ENCODE measurements at places on chromosomes 3 and 15.
A peak's percentile ranks its signal among the peaks of the same experiment; 100 is the strongest.

- peak; percentile 59 for DNase-seq
Measured at GRCh38 chr3:15007681-15008141, 57.4 kb downstream of the MRPS25 start.

- peak; percentile 75 for DNase-seq
Measured at GRCh38 chr3:38003371-38003816, 12.8 kb downstream of the VILL start.

DNA sequence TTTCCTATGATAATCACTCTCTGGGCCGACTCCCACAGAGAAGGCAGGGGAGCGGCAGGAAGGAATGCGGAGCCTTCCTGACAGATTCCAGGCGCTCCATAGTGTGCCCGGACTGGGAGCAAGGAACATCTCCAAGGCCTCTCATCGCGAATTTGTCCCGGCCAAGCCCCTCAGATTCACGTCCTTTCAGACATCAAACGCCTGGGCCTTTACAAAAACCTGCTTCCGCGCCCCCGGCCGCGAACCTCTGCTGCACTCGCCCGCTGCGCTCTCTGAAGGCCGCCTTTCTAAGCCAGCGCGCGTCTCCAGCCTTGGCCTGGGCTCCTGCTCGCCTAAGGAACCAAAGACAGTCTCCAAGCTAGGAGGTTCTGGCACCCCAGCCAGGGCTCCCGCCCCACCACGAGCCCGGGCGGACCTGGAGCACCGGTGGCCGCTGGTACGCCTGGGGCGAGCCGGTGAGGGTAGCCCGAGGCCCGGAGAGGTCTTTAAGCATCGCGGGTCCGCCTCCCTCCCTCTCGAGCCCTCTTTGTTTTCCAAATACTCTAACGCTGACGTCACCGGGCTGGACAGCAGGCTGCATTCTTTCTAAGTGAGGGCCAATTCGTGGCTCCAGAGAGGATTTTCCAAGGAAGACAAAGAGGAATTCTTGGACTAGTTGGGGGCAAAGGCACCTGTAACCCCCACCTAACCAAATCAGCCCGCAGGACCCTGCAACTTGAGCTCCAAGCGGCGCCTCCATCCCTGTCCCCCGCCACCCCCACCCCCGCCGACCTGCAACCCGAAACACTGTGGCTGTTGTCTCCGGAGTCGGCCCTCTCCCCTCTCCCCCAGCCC, 759 bp downstream of the AMOTL2 start:
- peak; percentile 88 for DNase-seq

DNA sequence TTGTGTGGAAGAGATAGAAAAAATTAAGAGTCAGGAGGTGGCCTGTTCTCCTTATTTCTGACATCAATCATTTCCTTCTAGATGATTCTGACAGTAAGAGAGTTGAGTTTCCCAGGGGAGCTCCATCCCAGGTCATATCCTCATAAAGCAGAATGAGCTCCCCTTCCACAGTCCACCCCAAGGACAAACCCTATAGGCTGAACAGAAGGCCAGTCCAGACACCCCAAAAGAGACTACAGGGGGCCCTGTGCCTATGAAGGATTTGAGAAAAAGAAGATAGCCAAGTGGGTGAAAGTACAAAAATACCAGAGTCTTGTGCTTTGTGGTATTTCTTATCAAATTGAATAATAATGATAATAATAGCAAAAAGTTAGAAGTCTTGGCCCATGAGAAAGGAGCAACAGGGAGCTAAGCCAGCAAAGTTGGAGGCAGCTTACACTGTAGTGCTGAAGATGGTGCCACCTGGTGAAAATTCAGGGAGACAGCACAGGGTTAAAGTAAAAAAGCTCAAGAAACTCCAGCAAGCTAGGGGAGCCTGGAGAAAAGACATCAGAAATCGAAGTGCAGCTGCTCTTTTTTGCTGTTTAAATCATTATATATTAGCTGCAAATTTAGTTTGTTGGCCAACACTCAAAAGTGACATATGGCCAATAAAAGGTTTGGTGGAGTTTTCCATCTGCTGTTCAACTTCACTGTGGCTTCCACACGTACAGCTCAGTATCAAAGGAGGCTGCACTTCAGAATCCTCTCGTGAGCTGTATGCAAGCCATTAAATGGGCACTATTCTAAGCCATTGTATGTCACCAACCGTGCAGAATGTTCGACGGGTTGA, 35.8 kb upstream of the SLC24A5 start:
- DNase-seq: no peak

DNA sequence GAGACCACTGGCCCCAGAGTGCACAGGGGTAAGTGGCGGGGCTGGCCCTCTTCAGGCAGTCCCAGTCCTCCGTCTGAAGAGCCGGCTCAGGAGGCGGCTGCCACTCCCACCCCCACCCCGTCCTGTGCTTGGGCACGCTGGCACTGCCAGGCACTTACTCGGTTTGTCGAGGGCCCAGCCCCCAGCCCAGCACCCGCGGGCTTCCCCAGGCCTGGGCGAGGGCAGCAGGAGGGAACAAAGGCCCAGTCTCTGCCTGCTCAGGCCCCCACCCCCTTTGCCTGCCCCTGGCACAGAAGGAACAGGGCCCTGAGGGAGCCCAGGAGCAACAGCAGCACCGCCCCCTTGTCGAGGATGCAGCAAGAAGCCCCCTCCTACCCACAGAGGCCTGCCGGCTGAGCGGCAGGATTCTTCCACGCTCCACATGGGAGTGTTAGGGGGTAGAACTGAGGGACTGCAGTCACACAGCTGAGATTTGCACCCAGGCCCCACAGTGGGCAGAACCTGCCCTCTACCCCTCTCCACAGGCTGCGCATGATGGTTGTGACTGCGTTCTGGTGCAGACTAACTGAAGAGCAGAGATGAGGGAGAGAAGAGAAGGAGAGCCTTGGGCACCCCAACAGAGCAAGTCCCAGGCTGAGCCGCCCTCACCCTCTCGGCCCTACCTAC, 8.9 kb downstream of the DUSP7 start:
- DNase-seq: no peak

DNA sequence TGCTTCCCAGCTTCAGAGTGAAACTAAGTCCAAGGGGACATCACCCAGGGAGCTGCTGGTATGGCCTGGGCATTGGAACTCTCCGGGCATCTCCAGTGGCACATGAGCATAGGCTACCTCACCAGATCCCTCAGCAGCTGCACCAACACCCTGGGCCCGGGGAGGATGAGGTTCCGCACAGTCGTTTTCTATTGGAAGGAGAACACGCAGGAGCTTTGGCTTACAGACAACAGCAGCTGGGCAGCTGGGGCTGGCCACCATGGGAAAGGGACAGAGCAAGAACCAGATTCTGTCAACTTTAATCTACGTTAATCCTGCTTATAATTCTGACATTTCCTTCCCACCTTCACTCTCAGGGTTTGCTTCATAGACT, 65.5 kb downstream of the MYO1E start:
- no peak for DNase-seq

DNA sequence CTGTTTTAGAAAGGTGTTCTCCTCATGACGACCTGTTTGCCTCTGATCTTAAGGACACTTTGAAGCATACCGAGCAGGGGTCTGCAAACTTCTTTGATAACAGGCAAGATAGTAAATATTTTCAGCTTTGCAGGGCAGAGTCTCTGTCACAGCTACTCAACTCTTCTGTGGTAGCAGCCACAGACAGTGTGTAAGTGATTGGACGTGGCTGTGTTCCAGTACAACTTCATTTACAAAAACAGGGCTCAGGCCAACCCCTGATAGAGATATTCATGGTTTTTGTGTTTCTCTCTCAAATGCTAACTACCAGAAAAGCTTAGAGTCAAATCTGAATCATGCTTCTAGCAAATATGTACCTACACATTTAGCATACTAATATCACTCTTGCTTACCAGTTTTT, 51.5 kb downstream of the TGFBR2 start:
- DNase-seq: no peak

DNA sequence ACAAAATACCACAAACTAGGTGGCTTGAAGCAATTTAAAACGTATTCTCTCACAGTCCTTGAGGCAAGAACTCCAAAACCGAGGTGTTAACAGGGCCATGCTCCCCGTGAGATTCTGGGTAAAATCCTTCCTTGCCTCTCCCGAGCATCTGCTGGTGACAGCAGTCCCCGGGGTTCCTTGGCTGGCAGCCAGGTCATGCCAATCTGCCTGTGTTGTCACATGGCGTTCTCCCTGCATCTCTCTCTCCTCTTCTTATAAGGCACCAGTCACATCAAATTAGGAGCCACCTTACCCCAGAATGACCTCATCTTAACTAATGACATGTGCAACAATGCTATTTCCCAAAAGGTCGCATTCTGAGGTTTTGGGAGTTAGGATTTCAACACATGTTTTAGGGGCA, 26.3 kb upstream of the LRRN1 start:
- no peak for DNase-seq

DNA sequence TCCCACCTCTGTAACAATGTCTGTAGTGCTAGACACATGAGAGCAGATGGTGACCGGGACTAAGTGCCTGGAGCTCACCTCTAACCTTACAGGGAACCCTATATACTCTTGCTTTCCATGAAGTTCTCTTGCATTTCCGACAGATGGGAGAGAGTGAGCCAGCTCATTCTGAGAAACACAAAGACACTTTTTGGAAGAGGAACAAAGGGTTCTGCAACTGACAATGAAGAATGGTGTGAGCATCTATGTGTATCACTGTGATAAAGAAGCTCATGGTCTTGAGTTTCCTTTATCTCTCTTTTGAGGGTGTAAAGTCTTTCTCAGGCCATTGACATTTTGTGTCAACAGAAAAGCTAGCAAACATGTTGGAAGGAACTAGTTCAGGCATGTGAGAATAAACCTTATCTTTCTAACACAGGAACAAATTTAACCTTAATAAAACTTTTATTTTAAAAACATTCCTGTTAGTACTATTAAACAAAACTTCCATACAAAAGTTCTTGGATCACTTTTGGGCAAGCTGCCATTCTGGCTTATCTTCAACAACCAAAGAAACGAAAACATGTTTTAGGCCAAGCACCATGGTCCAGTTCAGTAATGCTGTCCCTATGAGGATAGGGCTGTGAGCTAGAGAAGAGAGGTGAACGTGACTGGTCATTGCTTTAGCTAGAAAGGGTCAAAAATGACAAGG, 142.7 kb downstream of the THRB start:
- peak; percentile 12 for DNase-seq

GRCh38 chr15:57134071-57134605, 215.7 kb downstream of the TCF12 start:
- no peak for DNase-seq

DNA sequence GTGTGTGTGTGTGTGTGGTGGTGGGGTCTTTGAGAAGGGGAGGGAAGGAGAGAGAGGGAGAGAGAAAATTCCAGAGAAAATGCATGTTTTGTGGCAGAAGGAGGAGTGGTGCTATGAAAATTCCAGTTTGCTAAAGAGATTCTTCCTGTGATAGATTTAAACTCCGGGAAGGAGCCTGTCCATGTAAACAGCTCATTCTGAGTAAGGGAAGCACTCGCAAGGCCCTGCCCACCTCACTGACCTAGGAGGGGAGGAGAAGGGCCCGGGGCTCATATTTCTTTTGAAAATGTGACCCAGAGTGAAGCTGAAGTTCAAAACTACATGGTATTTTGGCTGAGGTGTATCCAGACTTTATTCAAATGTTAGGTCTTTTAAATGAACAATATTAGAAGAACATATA, 41.3 kb downstream of the ADAMTSL3 start:
- no peak for DNase-seq

- DNase-seq: no peak
Measured at GRCh38 chr3:178690571-178690970, 154.3 kb downstream of the KCNMB2 start.

DNA sequence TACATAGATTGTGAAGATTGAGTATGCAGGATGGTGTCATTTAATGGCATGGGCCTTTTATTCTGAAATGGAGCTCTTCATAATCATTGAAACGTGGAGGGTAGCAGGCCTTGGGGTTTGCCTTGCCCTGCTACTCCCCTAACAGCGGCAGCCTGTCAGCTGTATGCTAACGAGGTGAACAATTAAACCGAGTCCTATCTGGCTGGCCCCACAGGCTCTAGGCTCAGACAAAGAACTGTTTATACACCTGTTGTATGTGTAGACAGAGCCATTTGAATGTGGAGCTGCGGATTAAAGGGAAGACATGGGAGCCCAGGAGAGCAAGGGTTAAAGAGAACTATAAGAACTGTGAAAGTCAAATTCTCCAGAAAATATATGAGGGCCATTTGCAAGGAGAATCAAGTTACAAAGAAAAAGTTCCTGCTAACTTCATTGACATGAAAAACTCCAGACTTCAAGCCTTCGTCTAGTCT, 116.7 kb upstream of the CGNL1 start:
- DNase-seq: no peak

DNA sequence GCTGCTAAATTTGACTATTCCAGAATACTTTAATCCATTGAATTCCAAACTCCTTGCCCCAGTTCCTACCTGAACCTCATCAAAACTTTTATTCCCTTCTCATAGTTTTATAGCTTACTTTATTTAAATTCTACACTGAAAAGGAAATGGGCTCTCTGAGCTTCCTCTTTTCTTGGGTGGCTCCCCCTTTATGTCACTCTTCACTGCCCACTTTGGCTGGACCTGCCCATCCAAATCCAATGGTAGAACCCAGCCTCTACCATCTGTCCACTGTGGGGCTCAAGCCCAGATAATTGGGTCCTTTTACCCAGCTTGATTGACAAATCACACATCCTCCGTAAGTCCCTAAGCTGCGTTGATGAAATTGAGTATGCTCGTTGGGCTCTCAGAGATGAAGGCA, 216.5 kb downstream of the BBX start:
- no peak for DNase-seq

GRCh38 chr15:19988094-19988660, 553.4 kb downstream of the GOLGA6L6 start:
- DNase-seq: no peak

DNA sequence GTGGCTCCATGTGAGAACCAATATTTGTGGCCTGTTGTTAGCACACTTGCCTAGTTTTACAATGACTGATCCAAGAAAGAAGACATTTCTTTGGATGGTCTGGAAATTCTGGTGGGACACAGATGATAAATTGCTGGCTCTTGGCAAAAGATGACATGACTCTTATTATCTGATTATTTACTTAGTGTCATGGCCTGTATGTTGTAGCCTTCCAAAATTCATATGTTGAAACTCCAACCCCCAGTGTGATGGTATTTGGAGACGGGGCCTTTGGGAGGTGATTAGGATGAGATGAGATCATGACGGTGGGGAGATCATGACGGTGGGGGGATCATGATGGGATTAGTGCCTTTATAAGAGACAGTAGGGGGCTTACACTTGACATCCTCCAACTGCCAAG, 30.0 kb upstream of the AKAP13 start:
- no peak for DNase-seq

DNA sequence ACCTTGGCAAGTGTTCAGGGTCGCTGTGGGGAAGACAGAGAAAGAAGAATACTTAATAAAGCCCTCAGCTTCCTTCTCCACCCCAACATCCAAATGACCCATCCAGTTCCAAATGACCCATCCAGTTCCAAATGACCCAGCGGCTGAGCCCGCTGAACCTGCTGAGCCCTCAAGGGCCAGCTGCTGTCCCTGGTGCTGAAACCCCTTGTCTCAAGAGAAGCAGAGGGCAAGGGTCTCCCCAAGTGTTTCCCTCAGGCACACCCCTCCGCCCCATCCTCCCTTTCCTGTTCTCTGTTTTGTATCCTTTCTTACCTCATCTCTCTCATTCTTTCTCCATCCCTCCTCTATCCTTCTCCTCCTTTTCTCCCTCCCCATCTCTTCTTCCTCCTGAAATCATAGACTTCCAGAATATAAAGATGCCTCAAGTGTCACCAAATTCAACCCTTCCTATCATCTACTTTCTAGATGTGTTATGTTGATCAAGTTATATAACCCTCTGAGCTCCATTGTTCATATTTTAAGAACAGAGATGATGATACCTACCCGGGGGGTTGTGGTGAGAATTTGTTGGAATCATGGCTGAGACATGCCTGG, 29.0 kb downstream of the CCDC33 start:
- DNase-seq: peak; percentile 32
